Immature natural killer cell (primary cell): ENCODE measurements at places on chromosomes 1 and 21.

DNA sequence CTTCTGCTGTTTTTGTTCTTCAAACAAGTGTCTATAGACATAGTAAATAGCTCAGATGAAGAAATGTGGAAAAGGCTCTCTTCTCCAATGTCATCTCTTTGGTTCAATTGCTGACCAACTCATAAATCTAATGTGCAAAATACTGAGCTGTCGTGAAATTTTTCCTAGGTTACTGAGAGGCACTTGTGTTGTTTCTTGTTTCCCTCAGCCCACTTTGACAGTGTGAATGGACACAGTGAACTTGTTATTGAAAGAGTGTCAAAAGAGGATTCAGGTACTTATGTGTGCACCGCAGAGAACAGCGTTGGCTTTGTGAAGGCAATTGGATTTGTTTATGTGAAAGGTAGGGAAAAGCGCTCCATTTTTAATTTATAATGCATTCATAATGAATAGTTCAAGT, 245.3 kb downstream of the TPR start:
- no peak for DNase-seq

DNA sequence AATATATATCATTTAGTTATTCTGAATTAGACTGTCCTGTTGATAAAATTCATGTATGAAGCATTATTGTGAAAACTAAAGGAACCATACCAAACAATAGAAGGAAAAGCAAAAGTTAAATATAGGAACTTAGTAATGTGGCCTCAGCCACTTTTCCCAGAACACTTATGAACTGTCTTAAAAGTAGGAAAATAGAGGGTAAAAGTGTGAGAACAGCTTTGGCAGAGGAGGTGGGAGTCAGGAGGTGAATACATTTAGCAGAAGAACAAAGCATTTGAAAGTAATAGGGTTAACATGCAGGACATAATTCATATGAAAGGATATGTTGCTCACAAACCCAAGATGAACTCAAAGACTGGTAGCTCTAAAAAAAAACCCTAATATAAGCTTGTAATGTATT, 121.9 kb downstream of the KCNT2 start:
- no peak for DNase-seq

- DNase-seq, result no peak
Observed at GRCh38 chr1:68145418-68146126, 86.8 kb downstream of the WLS start.

DNA sequence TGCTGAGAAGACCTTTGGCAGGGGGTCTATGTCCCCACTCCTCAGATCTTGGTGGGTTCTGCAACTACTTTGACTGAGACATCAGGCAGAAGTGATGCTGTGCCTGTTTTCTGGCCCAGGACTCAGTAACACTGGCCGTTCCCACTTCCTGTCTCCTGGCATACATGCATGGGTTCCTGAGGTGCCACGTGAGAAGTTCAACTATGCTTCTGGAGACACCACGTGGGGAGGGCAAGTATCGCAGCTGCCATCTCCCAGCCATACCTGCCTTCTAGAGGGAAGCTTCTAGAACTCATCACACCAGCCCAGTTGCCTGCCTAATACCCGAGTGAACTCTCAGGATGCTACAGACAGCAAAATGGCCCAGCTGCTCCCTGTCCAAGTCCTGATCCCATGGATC, 65.8 kb downstream of the TRABD2B start:
- no peak for DNase-seq

- DNase-seq, result no peak
Observed at GRCh38 chr1:56710646-56711045, 65.5 kb downstream of the PRKAA2 start.

DNA sequence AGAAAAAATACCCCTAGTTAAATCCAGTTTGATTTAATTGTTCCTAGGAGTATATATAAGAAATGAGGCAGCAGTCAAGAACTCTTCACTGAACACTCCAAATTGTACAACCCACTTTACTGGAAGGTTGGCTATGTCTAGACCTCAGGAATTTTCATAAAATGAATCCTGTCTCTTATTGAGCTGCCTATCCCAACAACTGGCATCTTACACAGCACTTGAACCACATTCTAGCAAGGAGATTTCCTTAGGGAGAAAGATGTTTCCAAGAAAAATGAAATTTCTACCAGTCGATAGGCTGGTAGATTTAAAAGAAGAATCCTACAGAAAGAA, 16.3 kb downstream of the RNF19B start:
- DNase-seq, result no peak
